OCI-LY7 (cell line): ENCODE measurements at places on chromosomes 5 and 9. TPM values are rescaled to one million over a fixed set of nuclear protein-coding genes. Genes with fewer than 3 reads are reported as not detected.

Gene LCN15
- total RNA-seq: not detected in 2 replicates

Gene CNTNAP3
- total RNA-seq: not detected in 2 replicates

Gene FAM78A
- total RNA-seq: 35.0 and 38.4 TPM in 2 replicates

Gene MARCHF11
- total RNA-seq: not detected in 2 replicates

Gene ADGRV1
- not detected in 2 replicates for total RNA-seq

Gene TTC16
- total RNA-seq: not detected in 2 replicates

Gene LCP2
- total RNA-seq: 2.6 and 3.1 TPM in 2 replicates

Gene STPG3
- total RNA-seq: 1.7 and 2.7 TPM in 2 replicates

Gene PKN3
- 3.3 and 4.6 TPM in 2 replicates for total RNA-seq

Gene SLCO6A1
- total RNA-seq: not detected in 2 replicates

Gene C5orf47
- not detected in 2 replicates for total RNA-seq

Gene SHOC1
- not detected in 2 replicates for total RNA-seq

Gene URM1
- total RNA-seq: 51.8 and 60.8 TPM in 2 replicates

Gene APBA1
- total RNA-seq: not detected in 2 replicates

Gene ANKRD31
- total RNA-seq: 0.13 TPM in 1 of 2 replicates, not detected in the other

Gene DND1
- total RNA-seq: 2.7 and 4.5 TPM in 2 replicates

Gene FOXD4L4
- 0.53 and 1.5 TPM in 2 replicates for total RNA-seq

Gene CNTFR
- not detected in 2 replicates for total RNA-seq

Gene PCDHA10
- total RNA-seq: not detected in 2 replicates

Gene LRRC8A
- 21.0 and 22.9 TPM in 2 replicates for total RNA-seq

Gene PCDHGA9
- 5.2 and 5.7 TPM in 2 replicates for total RNA-seq

Gene PCDHGA7
- total RNA-seq: 5.6 TPM in 2 replicates

Gene PNPLA7
- total RNA-seq: 8.5 and 10.2 TPM in 2 replicates

Gene CSF1R
- total RNA-seq: not detected in 2 replicates
